ENCODE measurements at places on chromosomes 11 and 22.

GRCh38 chr11:135036488-135037297 lies 624.7 kb upstream of the B3GAT1 start:
- no peak for DNase-seq

DNA sequence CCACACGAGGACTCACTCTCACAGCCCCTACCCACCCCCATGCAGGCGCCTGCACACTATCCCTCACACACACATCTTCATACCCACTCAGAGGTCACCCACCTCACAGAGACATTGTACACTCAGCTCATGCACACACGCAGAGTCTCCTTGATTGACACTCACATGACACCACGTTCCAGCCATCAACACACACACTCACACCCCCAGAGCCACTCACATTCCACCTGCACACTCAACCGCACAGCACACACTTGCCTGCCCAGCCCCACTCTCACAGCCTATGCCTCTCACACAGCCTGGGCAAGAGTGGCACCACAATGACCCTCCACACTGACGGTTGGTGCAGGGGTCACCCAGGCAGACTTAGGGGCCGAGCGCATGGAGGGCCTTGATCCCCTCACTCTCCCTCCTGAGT lies 2.2 kb downstream of the SPI1 start:
- DNase-seq = no peak

DNA sequence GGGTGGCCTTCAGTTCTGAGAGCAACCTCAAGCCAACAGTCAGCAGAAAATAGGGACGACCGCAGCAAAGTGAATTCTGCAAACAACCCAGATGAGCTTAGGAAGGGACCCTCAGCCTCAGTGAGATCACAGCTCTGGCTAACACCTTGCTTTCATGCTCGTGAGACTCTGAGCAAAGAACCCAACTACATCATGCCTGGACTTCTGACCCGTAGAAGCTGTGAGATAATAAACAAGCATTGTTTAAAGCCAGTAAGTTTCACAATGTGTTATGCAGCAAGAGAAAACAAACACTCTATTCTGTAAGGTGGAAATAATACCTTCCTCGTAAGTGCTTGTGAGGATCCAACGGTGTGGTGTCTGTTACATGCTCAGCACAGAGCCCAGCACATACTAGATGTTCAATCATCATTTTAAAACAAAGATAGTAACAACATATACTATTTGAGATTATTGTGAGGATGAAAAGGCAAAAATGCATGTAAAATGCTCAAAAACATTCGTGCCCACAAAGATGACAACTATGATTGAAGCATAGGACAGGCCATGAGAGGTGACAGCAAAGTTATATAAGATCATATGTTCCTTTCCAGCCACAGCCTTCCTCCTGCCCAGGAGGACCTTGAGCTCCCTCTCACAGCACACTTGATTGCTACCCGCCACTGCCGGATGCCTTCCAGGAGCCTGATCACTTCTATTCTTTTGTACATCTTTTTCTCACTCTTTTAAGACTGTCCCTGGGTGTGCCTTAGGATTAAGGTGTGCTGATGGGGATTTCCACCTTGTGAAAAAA lies 433.3 kb downstream of the BUD13 start:
- no peak for DNase-seq

GRCh38 chr22:38504731-38505540 lies 1.2 kb downstream of the DDX17 start:
- no peak for DNase-seq

DNA sequence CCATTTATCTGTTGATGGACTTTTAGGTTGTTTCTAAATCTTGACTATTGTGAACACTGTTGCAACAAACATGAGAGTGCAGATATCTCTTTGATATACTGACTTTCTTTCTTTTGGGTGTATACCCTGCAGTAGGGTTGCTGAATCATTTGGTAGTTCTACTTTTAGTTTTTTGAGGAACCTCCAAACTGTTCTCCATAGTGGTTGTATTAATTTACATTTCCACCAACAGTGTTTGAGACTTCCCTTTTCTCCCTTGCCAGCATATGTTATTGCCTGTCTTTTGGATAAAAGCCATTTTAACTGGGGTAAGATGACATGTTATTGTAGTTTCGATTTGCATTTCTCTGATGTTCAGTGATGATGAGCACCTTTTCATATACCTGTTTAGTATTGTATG lies 330.0 kb downstream of the DDX10 start:
- no peak for DNase-seq

GRCh38 chr11:22193348-22194051 lies 615 bp downstream of the ANO5 start:
- no peak for DNase-seq

GRCh38 chr22:36850056-36850455 lies 10.8 kb upstream of the NCF4 start:
- DNase-seq = no peak

DNA sequence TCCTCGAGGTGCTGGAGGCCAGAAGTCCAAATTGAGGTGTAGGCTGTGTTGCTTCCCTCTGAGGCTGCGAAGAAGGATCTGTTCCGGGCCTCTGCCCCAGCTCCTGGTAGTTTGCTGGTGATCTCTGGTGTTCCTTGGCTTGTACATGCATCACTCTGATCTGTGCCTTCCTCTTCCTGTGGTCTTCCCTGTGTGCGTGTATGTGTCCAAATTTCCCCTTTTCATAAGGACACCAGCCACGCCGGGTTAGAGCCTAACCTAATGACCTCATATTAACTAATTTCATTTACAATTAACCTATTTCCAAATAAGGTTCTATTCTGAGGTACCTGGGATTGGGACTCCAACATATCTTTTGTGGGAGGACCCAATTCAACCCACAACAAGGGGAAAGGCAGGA lies 21.5 kb downstream of the RIBC2 start:
- no peak for DNase-seq

GRCh38 chr22:34380532-34380931 lies 460.3 kb upstream of the LARGE1 start:
- DNase-seq = no peak

DNA sequence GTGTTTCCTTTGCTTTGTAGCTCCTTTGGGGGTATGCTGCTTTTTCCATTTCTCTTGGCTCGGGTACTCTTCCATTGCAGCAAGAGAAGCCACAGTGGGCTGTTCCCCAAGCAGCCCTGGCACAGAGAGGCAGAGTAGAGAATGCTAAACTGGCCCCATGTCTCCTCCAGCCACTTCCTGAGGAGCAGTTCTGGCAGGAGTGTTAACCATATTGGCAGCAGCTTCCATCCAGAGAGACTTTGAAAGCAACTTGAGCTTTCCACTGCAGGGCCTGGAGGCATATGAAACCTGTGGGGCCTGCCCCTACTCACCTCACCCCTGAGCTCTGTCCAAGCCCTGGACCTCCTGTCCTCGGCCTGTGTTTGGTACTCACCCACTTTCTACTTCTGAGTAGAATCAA lies 61.8 kb downstream of the ALX4 start:
- DNase-seq = no peak

Measured in SW 1271 (cell line).